ENCODE measurements at places on chromosomes 16 and 17.

GRCh38 chr16:83940630-83941378 is 12.2 kb upstream of the OSGIN1 start:
- no peak for DNase-seq

GRCh38 chr16:14283786-14284185 is 212.7 kb downstream of the MRTFB start:
- no peak for DNase-seq

DNA sequence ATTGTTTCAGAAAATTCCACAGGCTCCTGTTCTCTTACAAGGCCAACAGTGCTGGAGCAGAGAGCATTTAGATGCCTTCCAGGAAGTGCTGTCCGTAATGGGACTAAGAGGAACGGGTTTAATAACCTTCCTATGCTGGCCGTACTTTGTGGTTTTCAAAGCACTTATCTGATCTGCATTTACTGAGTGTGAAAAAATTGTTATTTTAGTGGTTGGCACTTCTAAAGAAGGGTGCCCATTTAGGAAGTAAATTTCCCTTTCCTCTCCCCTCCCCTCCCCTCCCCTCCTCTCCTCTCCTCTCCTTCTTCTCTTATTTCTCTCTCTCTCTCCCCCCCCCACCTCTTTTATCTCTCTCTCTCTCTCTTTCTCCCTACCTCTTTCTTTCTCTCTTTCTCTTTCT is 72.0 kb upstream of the DNAJA2 start:
- no peak for DNase-seq

- DNase-seq = no peak
Measured at GRCh38 chr17:75456039-75456416, 407 bp upstream of the TMEM94 start.

DNA sequence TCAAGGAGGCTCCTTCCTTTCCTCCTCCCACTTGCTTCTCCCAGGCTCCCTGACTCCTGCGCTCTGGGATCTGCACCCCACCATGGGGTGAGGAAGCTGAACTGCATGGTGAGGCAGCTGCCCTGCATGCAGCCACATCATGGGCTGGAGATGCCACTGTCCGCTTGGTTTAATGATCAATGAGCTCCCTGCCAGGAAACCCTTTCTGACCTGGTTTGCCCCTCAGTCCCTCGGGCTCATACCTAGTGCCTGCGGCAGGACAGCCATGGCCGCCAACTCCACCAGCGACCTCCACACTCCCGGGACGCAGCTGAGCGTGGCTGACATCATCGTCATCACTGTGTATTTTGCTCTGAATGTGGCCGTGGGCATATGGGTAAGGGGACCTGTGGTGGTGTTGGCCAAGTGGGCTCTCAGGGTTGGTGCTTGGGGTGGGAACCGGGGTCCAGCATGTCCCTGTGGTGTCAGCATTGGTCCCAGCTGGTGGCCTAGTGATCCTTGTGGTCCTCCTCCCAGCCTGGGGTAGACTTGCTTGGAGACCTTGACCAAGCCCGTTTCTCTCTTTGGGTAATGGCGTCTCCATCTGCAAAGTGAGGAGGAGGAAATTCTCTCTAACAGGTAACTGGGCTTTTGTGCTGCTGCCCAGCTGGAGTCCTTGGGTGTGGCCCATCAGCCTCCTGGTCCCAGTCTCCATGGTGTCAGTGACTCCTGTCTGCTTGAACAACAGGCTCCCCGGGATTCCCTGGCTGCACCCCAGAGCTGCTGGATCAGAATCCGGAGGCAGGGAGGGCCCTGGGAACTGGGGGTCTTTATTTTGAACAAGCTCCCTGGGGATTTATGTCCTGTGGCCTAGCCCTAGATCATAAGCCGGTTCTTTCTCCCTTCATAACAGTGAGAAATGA is at the start of gene SLC5A10:
TSS of gene SLC5A10 (plus strand) at position 225 of the 902 bp plus-strand sequence. CDS start at position 266, 41 bp downstream.
- DNase-seq = no peak

- DNase-seq = no peak
Measured at GRCh38 chr16:17283016-17283415, 187.7 kb downstream of the XYLT1 start.

- DNase-seq = no peak
Measured at GRCh38 chr16:78478267-78478861, 378.9 kb downstream of the WWOX start.

GRCh38 chr17:45370949-45371413 is 54.2 kb upstream of the MAP3K14 start:
- no peak for DNase-seq

DNA sequence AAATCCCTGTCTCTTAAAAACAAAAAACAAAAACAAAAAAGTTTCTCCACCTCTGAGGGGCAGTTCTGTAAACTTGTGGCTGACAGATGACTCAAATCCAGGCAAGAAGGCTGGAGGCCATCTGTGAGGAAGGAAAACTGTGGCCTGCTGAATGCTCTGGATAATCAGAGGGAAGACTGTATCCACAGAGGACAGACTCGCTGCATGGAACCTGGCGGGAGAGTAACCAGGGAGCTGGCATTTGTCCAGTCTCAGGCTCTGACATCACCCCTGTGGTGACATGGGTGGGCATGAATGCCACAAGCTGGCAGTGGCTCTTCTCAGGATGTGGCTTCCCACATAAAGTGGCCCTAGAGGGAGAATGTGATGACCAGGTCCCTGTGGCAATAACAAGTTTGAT is 2.8 kb upstream of the KSR1 start:
- no peak for DNase-seq

DNA sequence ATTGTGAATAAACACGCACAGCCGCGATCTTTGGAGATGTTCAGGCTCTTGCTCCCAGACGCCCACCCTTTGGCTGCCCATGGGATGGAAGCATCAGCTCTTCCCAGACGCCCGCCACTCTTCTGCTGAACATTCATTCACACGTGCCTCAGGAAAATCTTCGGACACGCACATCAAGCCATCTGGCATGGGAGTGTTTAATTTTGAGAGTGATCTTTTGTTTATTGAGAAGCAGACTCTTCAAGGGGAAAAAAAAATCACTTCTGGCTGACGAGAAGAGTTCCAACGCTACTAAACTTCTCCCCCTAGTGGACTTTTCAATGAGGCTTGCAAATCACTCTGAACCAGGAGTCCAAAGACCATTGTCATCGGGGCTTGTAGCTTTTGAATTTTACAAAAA is 62.0 kb upstream of the NUDT7 start:
- no peak for DNase-seq

- DNase-seq = no peak
Measured at GRCh38 chr16:79610771-79611170, 10.2 kb upstream of the MAF start.

- DNase-seq = no peak
Measured at GRCh38 chr16:3022684-3023414, 893 bp downstream of the HCFC1R1 start.

DNA sequence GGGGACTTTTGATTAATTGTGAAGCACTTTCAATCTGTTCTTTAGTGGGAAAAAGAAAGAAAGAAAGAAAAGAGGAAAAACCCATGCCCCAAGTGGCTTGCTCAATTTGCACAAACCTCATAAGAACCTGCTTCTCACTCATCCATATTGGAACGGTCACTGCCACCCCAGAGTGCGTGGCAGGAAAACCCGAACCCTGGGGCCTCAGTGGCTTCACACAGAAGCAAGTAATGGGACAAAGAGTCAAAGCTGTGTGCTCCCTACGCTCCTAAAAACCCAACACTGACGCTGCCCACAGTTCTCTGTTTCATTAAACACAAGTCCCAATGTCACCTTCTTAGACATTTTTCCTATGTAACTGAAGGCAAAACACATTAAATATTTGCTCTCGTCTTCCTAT is 1.2 kb downstream of the SLC6A4 start:
- DNase-seq = no peak

DNA sequence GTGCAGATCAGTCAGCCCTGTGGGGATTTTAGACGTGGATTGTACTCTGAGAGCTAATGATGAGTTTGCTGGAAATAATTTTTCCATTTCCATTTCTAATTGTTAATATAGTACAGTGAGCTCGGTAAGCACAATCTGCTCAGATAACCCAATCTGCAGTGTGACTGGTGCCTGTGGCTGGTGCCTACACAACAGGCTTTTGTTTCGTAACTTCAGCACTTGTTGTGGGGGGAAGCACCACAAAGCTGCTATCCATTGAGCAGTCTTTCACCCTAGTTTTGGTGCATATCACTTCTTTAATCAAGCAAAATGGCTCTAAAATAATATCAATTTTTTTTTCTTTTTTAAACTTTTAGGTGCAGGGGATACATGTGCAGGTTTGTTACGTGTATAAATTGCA is 534.9 kb upstream of the HSBP1 start:
- DNase-seq = no peak

DNA sequence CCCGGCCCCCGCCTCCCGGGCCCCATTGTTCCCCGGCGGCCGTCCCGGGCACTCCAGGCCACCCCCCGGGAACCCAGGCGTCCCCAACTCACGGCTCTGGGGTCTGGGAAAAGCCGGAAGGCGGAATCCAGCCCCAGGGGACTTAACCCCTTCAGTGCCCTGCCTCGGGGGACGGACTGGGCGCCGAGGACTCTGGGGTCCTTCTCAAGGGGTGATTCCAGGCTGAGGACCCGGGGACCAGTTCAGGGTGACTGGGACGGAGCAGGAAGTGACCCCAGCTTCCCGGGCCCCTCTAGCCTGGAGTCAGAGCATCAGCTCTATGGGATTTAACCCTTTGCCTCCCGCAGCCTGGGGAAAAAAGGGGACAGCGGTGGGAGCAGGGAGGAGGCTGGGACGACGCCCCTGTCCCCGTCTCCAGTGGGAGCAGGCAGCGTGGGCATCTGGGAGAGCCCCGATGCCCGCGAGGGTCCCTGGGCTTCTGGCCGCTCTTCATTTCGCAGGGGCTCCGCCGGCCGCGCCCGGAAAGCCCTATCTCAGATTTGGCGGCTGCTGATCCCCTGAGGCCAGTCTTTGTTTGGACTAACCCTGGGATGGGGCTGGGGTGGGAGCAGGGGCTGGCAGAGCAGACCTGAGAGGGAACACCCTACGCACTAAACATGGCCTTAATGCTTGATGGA is at the start of gene ZNF629:
TSS of gene ZNF629 (minus strand) at position 270 of the 677 bp plus-strand sequence. CDS start 2,723 bp downstream, outside the sequence.
- no peak for DNase-seq

DNA sequence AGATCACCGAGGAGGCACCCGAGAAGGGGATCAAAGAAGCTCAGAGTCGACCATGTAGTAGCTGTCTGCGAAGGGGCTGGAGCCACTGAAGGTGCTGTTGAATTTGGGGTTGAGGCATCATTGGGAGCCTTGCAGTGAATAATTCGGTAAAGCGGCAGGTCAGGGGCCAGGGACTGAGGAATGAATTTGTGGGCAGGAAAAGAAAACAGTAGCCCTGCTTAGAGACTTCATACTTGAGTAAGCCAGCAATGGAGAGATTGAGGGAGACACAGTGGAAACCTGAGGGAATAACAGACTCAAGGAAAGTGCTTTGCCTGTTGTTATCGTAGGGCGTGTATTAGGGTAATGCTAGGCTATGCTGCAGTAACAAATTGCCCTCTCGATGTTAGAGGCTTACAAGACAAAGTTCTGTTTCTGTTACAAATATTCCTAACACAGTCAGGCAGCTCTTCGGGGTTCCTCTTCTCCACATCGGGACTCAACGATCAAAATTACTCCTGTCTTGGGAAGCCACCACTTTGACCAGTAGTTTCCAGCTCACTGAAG is 13.4 kb upstream of the HERPUD1 start:
- no peak for DNase-seq

DNA sequence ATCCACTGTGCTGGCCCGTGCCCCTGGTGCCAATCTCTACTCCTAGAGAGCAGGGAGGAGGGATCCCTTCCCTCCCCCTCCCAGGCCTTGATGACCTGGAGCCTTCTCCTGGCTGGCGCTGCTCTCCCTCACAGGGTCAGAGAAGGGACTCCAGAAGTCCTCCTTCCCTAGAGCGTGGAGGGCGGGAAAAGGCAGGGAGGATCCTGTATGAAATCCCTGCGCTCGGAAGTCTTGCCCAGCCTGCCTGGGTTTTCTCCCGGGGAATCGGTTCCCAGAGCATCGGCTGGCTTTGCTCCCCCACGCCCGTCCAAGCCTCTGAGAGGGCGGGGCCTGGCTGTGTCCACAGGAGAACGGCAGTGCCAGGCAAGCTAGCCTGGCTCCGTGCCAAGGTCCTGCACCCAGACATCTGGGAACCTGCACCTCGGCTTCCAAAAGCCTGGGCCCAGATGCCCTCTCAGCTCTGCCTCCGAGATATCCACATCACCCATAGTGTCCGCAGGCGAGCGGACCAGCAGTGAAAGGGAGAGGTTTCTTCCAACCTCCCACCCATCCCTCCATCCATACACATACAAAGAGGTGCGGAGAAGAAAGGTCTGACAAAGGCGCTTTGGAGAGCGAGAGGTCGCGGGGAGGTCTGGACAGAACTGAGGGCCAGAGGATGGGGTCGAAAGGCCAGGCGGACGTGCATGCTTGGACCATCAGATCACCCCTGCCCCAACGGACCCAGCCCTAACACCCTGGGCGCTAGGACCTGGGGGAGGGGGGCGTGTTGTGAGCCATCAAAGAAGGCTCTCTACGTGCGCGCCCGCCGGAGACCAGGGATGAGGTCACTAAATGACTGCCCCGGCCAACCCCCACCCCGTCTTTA is 1.1 kb downstream of the MPP2 start:
- DNase-seq = no peak

DNA sequence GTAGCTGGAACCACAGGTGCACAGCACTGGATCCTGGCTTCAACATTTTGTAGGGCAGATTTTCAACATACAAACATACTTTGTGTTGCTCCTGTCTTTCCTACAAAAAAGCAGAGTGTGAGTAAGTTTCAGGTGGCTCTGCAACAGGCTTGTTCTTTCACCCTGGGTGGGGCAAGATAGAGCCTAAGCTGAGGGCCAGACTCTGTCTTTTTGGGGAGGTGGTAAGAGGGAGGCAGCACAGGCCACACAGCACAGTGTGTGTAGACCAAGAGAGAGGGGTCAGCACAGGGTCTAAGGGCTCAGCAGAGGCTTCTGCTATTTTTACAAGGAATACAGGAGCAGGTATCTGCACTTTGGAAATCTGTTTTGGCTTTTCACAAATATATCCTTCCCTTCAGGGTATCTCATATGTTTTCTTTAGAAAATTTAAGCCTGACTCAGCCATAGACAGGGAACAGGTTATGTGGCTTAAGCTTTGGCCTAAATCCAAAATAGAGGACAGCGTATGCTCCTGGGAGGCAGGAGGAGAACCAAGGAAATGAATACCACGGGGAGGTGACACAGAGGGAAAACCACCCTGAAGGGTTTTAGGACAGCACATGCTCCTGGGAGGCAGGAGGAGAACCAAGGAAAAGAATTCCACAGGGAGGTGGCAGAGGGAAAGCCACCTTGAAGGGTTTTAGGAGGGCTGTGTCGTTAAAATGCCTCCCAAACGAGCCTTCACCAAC is 21.6 kb downstream of the EMC8 start:
- DNase-seq = no peak

DNA sequence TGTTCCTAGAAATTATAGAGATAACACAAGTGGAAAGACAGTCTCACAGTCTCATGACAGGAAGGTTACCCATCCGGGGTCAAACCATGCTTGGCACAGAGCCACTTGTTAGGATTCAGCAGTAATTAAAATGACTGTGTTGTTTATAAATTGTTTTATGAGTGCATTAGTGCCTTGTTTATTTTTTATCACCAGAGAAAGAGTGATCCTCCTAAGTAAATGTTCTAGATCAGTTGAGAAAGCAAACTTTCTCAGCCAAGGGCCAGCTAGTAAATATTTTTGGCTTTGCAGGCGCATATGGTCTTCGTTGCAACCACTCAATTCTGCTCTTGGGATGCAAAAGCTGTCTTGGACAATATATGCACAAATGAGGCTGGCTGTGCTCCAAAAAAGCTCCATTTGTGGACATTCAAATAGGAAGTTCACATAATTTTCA is 253.9 kb upstream of the CACNG5 start:
- no peak for DNase-seq

- DNase-seq = no peak
Measured at GRCh38 chr16:24609740-24610415, 70.5 kb downstream of the RBBP6 start.

GRCh38 chr17:64174686-64175456 is 44.9 kb upstream of the ERN1 start:
- DNase-seq = no peak
